Ascending aorta (tissue), 2 donors: ENCODE measurements at places on chromosomes 7 and 10.

GRCh38 chr7:141575654-141576448 lies 24.6 kb downstream of the AGK start:
- DNase-seq, result no peak

- no peak for DNase-seq
Measured at GRCh38 chr7:155517452-155517851, 28.9 kb downstream of the CNPY1 start.

DNA sequence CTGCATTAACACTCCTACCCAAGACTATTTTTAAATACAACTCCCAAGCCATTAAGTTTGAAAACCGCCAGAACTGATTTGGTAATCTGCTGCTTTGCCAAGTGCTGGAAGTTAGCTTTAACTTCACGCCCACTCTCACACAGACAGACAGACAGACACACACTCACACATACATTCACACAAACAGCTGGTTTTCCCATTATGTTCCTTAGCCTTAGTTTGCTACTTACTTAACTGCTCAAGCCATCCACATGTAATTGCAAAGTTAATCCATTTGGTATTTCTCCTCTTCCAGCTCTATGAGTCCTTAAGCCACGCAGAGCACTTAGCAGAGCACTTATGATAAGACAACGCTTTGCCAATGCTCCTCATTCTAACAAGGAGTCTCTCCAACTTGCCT lies 8.3 kb downstream of the COBL start:
- no peak for DNase-seq

DNA sequence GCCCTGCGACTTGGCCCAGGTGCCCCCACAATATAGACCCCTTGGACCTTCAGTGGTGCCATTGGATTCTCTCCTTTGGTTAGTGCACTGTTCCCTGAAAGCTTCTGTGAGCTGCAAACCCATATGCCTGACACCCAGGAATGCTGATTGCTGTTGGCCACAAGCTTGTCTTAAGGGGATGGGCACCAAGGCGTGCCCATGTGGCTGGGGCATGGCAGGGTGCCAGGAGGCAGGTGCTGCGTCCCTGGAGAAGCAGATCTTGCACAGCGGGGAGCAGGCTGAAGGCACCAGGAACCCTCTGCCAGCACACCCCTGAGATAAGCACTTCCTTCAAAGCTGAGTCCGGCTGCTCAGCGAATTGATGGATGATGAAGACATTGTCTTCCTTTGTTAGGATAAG lies 411.8 kb downstream of the SDK1 start:
- no peak for DNase-seq

DNA sequence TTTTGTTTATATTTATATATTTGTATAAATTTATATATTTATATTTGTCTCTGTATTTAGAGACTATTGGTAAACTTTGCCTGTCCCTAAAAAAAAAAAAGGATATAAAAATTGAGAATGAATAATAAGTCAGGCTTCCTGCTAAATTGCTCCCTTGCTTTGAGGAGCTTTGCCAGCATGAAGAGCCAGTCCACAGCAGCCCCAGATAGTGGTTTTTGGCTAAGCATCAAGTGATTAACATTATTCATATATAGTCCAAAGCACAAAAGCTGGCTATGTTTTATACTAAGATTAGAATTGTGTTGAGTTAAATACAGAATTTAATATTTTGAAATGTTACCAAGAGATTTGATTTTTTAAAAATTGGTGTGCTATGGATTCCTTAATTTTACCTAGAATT lies 264.9 kb upstream of the FERD3L start:
- DNase-seq, result no peak

DNA sequence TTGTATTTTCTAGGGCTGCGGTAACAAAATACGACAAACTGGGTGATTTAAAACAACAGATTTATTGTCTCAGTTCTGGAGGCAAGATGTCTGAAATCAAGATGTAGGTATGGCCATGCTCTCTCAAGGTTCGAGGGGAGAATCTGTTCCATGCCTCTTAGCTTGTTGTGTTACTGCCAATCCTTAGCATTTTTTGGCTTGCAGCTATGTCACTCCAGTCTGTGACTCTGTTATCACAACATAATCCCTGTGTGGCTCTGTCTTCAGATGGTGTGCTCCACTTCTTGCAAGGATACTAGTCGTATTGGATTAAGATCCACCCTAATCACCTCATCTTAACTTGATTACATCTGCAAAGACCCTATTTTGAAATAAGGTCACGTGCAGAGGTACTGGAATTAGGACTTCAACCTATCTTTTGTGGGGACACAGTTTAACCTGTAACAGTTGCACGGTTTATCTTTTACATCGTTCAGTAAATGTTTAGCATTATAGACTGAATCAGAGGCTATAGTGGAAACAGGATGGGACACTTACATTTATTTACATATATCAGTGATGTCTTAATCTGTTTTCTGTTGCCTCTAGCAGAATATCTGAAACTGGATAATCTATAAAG lies 3.1 kb downstream of the C1GALT1 start:
- DNase-seq, result no peak

GRCh38 chr7:80054356-80054755 lies 80.3 kb upstream of the GNAI1 start:
- DNase-seq, result no peak

DNA sequence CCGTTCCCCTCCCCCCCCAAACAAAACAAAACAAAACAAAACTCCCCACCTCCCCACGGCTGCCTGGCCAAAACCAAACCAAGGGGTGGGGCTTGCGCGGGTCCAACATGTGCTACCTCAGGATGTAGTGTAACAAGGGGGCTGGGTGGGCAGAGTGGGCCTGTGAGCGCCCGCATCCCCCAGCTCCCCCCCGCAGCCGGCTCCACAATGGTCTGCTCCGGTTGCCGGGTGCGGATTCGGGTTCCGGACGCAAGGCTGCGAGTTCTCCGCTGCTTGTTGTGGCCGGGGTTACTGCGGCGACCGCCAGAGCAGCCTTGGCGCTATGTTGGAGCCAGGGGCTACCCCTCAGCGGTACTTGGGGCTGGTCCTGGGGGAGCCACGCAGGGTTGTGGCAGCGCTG lies 4.9 kb downstream of the C10orf143 start:
- no peak for DNase-seq

GRCh38 chr7:20240080-20240926 lies 23.1 kb upstream of the MACC1 start:
- no peak for DNase-seq
